ENCODE measurements at places on chromosomes 2 and 18. TPM values are rescaled to one million over a fixed set of nuclear protein-coding genes. Genes with fewer than 3 reads are reported as not detected.

DNA sequence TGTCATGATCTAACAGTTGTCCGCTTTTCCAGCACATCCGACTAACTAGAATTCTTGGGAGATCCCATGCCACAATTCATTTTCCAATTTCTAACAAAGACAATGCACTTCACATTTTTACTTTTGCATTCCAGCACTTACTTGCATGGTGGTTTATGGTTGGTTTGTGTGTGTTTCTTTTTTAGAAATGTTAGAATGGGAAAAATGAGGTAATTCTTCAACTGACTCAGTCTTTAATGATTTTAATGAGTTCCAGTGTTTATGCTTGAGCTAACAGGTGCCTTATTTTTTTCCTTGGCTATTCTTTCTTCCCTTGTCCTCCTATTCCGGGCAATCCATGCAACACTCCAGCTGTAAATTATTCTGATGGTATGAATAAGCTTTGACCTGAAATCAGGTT, 46.4 kb downstream of the SLC8A1 start:
- no peak for DNase-seq

FBLN7 gene
- total RNA-seq = 1.0 TPM

DNA sequence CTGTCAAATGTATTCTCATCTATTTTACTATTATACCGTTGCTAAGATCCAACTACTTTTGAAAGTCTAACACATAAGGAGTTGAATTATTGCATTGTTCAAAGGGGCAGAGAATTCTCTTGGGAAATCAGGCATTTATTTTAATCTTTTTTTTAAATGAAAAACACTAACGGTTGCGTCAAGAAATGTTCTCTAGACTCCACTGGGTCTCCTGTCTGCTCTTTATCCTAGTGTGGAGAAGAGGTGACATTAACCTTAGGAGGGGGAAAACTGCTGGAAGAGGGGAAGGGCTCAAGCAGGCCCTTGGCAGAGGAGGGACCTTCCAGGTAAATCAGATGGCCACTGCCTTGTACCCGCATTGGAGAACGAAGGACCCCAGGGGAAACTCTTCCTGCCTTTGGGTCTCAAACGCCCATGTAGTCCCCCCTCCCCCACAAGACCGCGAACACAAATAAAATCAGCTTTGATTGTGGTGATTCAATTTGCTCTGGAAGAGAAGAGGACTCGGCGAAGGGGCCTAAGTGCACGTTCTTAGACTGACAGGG, 1.1 kb upstream of the APCDD1 start:
- no peak for DNase-seq

- DNase-seq = no peak
Measured at GRCh38 chr18:29560270-29560669, 1383.3 kb upstream of the CDH2 start.

DNA sequence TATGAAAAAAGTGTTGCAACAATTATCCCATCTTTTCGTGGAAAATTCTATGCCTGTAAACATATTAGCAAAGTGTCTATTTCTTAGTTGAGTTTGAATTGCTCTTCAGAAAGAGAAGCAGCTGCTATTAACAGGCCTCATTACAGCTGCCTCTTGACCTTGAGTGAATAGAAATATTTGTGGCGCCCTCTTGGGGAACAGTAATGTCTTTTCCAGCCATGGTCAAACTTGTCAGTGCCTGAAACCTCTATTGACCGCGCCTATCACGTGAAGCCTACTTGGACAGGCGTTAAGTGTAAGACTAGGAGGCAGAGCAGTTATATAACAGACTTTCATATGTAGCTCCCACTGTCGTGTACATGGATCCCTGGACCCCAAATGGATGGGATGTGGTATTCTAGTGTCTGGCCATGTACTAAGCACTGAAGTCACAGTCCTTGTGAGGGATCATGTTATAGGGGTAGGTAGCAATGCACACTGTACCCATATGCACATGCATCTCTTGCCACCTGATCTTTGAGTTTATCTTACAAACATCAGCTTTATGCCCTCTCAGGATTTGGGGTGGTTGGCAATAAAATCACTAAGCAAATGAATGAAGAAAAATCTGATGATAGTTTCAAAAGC, 245.0 kb downstream of the PTGR3 start:
- peak; percentile 40 for DNase-seq

GRCh38 chr2:152367547-152368390, 32.8 kb downstream of the FMNL2 start:
- DNase-seq = no peak

GRCh38 chr2:240960309-240960970, 38.0 kb upstream of the SNED1 start:
- DNase-seq = no peak

GRCh38 chr2:190970873-190971506, 43.0 kb downstream of the STAT1 start:
- DNase-seq = no peak

GRCh38 chr2:237542001-237542704, 24.2 kb upstream of the PRLH start:
- no peak for DNase-seq

GRCh38 chr2:169672406-169672805, 21.8 kb downstream of the CFAP210 start:
- DNase-seq = no peak

DNA sequence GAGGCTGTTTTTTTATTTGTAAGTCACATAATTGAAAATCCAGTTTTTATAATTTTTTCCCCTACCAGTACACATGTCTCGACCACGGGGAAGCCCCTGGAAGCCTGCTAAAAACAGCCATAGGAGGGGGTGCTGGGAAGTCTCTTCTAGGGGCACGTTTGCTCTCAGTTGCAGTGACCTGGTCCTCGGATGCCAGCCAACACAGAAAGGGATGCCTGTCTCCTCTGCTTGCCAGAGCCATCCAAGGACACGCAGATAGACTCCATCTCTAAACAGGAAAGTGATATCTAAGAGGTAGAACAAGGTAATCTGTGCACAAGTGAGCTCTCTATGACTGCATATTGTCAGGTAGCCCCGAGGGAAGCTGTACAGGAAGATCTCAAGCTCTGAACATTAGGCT, 255.8 kb downstream of the SETBP1 start:
- no peak for DNase-seq

GAL3ST2 gene
- not detected for total RNA-seq

Measured in NCI-H460 (cell line).